Stimulated activated CD4-positive, alpha-beta T cell treated with anti-CD3 and anti-CD28 coated beads, Interleukin-12 subunit alpha, Interleukin-12 subunit beta, amount 100 ng/mL, for 24 hours (primary cell): ENCODE measurements at places on chromosomes 2 and 18.

DNA sequence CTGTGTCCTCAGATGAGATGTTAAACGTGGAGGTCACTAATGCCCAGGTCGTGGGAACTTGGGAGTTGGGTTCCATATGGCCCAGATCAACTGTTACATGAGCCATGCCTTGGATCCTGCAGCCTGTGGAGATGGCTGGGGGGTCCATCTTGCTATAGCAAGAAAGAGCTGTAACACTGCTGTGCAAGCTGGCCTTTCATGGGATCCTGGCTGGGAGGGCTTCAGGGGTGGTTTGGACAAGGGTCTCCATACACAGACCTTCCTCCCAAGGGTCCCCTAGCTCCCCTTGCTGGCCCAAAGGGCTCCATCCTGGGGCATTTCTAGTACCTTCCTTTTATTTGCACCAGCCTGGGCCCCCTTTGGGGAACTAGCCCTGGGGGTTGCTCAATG, 337.7 kb downstream of the DYSF start:
- no peak for DNase-seq

GRCh38 chr2:232120911-232121310, 159.4 kb downstream of the DIS3L2 start:
- DNase-seq: no peak

- no peak for DNase-seq
These were observed 109.2 kb downstream of the MREG start for GRCh38 chr2:215904101-215904500.

GRCh38 chr2:174336501-174337336, 2.0 kb downstream of the SP9 start:
- no peak for DNase-seq

DNA sequence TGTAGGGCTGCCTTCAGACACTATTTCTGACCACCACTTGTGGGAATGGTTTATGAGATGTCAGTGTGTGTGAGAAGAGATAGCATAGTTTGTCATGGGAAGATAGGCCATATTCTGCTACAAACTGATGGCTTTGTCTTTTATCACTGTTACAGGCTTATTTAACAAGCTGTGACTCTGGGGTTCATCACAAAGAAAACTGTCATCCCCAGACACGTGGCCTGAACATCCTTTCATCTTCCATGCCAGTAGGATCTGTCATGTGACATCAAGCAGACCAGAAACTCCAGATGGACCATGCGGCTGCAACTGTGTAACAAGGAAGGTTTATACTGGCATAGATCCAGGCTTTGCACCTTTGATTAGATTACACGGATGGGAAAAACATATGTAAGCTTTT, 128.6 kb upstream of the KCNH7 start:
- no peak for DNase-seq
